ENCODE measurements at places on chromosomes 6 and 20.

DNA sequence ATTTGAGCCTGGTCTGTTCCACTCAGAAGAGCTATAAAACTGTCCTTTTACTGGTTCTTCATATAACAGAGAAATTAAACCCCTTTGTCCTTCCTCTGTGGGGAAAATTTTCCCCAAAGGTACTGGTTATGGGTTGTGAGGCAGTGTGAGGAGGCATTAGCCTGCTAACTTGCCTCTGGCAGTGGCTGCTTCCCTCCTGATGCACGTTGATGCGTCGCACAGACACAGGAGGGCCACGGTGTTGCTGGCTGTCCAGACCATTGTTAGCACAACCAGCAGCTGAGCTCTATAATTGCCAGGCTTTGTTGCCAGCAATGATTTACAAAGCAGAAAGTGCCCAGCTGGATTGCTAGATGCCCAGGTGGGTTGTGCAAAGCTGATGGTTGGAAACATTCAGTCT is 10.1 kb downstream of the AAR2 start:
- DNase-seq: no peak

- no peak for DNase-seq
Measured at GRCh38 chr6:86969573-86969972, 32.2 kb downstream of the HTR1E start.

DNA sequence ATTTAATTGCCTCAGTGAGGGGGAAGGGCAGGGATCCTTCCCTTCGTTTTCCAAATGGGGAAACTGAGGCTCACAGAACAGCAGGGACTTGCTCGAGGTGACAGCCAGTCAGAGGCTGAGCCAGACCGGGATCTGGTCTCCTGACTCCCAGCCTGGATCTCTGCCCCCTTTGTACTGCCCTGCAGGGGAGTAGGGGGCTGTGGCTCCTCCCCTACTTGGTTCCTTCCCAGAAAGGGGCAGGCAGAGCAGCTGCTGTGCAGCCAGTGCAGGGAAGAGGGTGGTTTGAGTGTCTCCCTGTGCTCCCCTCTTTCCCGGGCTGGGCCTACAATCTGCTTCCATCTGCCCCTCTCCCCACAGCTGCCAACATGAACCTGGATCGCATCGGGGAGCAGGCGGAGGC is 37.6 kb downstream of the UQCC2 start:
- DNase-seq: no peak

GRCh38 chr6:154705471-154706113 is 27.6 kb upstream of the SCAF8 start:
- DNase-seq: no peak

DNA sequence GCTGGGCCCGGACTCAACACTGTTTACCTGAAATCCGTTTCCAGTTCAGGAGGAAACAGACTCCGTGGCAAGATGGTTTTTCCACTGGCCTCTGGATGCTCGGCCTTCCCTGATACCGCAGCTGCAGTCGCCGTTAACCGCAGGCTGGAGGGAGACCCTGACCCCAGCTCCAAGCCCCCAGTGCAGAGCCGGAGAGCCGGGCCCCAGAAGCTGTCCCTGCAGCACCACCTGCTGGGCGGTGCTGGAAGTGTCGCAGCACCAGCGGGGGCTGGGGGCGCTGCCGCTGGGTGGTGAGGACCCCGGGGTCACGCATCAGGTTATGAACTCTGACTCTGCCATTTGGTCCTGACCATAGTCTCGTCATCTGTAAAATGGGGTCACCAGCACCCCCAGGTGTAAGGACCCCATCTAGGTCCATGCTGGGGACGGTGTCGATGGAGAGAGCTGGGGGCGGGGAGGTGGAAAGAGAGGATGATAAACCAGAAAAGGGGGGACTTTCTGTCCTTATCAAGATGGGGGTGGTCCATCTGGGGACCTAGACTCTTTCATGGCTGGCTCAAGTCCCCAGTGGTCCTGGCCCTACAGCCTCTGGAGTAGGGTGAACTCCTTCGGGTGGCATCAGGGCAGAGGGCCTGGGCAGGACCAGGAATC is 20.8 kb upstream of the CHRNA4 start:
- DNase-seq: no peak

DNA sequence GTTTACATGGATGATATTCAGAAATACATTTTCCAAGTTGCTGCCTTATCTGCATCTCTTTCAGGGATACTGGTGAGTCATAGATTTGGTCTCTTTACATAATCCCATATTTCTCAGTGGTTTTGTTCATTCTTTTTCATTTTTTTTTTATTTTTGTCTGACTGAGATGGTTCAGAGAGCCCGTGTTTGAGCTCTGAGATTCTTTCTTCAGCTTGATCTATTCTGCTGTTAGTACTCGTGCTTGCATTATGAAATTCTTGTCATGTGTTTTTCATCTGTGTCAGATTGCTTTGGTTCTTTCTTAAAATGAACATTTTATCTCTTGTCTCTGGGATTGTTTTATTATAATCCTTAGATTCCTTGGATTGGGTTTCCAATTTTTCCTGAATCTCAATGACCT is 317.3 kb downstream of the DOK5 start:
- no peak for DNase-seq

DNA sequence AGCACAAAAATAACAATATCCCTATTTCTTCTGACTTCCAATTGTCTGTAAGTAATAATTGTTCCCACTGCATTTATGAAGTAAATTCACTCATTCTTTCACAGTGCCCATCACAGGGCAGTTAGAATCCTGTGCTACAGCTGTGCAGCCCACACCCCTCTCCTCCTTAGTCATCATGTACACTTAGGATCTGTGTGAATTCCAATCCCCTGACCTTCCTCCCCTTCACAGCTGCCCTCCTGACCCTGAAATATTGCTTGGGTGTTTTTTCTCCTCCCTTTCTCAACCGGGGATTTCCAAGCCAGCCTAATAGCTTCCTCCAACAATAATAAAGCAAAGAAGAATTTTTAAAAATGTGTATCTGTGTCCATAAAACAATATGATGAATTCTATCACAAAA is 91.5 kb upstream of the BEND6 start:
- DNase-seq: no peak

- DNase-seq: no peak
Measured at GRCh38 chr6:136846046-136846445, 23.7 kb downstream of the PEX7 start.

DNA sequence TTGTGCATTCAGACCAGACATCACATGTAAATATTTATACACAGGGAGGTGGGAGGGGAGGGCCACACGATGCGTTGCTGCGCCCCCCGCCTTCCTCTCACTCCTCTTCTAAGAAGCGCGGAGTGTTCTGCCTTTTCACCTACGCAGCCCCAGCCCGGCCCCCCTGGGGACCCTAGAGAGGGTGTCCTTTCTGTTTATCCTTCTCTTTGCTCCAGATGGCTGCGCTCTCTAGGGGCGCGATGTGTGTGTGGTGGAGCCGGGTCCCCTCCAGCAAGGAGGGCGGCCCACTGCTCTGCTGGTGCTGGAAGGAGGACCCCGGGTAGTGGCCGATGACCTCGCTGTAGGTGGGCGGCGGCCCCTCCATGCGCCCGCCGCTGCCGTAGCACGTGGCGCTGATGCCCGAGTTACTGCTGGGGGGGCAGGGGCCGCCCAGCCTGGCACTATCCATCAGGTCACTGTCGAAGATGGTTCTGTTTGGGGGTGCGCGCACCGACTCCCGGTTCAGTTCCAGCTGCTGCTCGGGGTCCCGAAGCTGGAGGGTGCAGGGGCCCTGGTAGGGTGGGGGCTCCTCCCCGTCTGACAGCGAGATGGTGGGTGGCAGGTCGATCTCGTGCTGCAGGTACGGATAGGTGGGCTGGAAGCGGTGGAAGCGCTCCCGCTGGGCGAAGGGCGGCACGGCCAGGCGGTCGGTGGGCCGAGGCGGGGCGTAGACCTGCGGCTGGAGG is 31.8 kb upstream of the ZBP1 start:
- DNase-seq: no peak

DNA sequence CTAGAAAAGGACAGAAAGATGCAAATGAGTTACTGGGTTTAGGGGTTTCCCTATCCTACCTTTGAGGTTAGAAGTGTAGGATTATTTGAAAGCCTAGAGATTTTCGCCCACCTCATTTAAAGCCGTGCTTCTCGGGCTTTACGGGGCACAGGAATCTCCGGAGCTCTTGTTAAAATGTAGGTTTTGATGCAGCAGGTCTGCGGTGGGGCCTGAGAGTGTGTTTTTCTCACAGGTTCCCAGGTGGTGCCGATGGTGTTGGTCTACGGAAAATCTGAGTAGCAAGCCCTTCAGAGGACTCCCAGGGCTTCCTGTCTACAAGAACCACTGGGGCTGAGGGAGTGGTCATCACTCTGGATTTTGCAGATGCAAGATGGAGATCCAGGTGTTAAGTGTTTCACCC is 47.5 kb downstream of the TRAM2 start:
- no peak for DNase-seq

DNA sequence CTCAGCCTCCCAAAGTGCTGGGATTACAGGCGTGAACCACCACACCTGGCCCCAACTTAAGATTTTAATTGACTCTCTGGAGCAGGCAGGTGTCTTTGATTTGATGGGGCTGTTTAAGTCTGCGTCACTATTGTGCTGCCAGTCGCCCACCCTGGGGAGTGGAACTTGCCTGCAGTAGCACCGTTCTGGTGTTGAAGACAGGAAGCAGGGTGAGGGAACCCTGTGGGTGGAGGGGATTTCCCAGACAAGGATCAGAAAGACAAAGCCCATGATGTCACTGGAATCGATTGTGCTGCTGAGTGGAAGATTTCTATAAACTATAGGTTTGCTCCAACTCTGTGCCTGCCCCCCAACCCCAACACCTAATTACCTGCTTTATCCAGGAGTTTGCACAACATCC is 11.0 kb downstream of the ALDH8A1 start:
- no peak for DNase-seq

DNA sequence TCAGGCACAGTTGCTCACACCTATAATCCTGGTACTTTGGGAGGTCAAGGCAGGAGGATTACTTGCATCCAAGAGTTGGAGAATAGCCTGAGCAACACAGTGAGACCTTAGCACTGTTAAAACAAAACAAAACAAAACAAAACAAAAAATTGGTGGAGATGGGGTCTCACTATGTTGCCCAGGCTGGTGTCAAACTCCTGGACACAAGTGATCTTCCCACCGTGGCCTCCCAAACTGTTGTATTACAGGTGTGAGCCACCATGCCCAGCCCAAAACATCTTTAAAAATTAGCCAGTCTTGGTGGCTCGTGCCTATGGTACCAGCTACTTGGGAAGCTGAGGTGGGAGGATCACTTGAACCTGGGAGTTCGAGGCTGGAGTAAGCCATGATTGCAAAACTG is 120.2 kb downstream of the GMDS start:
- no peak for DNase-seq

GRCh38 chr6:37011656-37012378 is 6.4 kb downstream of the FGD2 start:
- DNase-seq: no peak

DNA sequence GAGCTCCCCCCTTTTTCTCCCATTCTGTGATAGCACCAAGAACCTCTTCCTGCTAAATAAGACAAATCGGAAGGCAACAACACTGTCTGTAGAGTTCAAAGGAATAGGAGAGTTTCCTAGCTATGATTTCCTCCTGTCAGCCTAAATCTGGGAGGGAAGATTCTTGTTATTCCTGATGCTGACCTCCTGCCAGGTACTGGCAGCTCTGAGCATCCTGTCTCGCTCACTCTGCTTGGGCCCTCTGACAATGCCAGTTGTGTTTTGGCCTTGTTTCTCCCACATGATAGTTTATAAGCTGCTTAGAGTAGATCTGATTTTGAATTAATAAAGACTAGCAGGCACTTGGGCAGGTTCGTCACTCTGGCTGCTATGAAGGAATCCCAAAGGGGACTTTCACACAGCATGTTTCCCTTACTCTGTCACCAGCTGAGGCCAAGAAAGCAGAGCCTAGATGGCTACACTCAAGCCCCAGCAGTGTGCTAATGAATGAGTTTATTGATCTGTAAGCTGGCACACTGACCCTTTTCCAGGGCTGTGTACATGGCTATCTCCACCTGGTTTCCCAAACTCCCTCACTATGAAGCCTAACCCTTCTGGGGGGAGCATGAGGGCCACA is 52.3 kb downstream of the UQCC1 start:
- no peak for DNase-seq

DNA sequence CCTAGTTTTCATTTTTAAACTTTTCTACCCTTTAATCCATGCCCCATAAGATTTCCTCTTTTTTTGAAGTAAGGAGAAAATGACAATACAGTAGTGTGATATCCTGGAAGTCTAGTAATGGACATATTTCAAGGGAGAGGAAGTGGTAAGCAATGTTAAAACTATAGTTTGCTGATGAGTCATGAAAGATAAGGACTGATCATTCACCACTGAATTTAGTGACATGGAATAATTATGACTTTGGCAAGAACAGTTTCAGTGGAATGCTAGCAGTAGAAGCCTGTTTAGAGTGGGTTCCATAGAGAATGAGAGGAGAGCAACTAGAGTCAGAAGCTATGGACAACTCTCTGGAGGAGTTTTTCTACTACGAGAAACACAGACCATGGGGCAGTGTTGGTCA is 24.9 kb upstream of the SLC2A12 start:
- DNase-seq: no peak

DNA sequence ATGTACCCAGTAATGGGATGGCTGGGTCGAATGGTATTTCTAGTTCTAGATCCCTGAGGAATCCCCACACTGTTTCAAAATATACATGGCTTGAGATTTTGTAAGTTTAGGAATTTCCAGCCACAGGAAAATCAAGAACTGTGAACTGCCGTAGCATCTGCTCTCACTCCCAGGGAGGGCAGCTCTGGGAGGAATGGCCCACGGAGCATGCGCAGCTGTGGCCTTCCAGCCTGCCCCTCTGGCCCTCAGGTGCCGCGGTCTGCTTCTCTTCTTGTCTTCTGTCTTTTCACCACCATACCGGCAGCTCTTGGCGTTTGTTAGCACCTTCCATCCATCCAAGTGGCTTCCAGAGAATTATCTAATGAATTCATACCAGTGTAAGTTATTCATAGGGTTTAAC is 19.9 kb upstream of the EXOC2 start:
- DNase-seq: no peak

DNA sequence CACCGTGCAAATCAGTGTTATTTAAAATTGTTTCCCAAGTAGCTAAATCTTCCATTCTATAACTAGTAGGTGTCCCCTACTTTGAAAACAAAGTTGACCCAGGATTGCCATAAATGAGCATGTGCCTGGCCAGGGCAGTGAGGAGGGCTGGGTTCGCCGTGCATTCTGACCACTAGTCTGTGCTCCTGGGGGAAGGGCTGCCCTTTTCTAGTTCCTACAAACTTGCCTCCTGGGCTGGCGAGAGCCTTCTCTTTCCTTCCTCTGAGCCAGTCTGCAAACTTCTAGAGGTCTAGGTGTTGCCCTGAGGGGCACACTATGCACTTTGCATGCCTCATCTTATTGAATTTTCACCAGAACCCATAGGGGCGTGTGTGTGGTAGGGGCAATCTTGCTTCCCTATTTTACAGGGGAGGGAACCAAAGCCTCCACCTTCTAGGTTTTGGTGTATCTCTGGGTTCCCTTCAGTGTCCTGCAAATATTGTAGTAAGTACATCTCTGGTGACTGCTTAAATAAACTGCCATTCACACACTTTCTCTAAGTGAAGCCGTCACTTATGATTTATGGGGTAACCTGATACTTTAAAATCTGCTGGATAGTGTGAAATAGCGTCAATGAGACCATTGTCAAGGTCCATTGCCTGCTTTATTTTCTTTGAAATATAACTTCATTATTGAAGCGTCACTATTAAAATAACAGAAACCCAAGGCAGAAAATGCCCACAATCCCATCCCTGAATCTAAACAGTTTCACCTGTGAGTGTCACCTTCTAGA is 42.2 kb downstream of the CDH26 start:
- DNase-seq: no peak
